ENCODE measurements at places on chromosomes 16 and 17.

DNA sequence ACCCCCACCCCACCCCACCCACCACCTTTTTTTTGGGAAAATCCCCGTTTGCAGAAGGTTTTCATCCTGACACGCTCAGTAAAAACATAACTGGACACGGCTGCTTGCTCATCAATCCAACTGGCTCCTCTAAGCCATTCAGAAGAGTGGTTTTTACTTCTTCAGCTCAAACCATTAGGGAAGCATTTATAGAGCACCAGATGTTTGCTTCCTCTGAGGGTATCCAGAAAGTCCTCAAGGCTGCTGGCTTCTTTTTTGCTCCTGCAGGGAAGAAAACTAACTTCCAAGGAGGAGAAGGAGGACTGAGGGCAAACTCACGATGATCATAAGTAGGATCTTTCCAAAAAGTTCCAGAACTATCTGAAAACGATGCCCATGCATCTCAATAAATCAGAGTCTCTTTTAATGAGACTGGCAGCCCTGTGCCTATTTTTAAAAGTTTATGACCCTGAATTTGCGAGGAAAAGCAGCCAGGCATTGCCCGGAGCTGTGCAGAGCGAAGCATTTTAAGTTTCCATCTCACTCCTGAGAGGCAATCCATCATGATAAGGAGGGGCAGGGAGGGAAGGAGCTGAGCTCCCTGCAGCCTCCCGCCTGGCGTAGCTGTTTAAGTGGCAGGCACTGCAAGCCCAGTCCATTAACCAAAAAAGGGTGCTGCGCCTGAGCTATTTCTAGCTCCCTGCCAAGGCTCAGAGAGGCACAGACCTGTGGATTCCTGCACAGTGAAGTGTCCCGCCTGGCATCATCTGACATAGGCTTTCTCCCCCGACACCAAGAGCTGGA is 146.3 kb upstream of the FOXF1 start:
- no peak for DNase-seq
- no peaks in the 10 kb centered on the region for H3K36me3 ChIP-seq
- H3K4me1 ChIP-seq: no peaks in the 10 kb centered on the region
- no peaks in the 10 kb centered on the region for H3K27me3 ChIP-seq
- H3K27ac ChIP-seq: no peak overlapping the region

GRCh38 chr16:67283039-67283825 is 3.9 kb downstream of the PLEKHG4 start:
- no peaks in the 10 kb centered on the region for H3K36me3 ChIP-seq
- DNase-seq: peak; percentile 29
- H3K27me3 ChIP-seq: no peaks in the 10 kb centered on the region
- H3K27ac ChIP-seq: no peak overlapping the region
- peaks cover 22% of the 10 kb centered on the region for H3K4me1 ChIP-seq
- no peak overlapping the region for H3K4me3 ChIP-seq

- no peak overlapping the region for H3K4me3 ChIP-seq
- peaks cover 5% of the 10 kb centered on the region for H3K4me1 ChIP-seq
- DNase-seq: peak; percentile 15
- H3K36me3 ChIP-seq: no peaks in the 10 kb centered on the region
These were observed 599.2 kb downstream of the MAF start for GRCh38 chr16:79001156-79001967.

DNA sequence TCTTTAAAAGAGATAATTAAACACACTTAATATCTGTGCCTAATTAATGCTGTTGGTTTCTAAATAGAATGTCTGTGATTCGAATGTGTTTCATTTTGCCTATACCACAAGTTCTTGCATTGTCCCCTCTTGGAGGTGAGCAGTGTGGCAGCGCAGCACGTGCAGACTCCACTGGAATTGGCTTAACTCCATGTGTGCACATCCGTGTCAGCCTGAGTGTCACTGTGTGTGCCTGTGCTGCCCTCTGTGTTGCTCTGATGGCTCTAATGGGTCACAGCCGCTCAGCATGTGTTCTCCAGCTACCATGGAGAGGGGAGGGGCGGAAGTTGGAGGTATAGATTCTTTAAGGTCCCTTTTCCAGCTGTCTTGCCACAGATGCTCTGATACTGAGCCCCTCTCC is 226.6 kb downstream of the SPECC1 start:
- no peaks in the 10 kb centered on the region for H3K36me3 ChIP-seq
- no peak for DNase-seq
- H3K4me3 ChIP-seq: no peak overlapping the region
- H3K27ac ChIP-seq: no peak overlapping the region

- no peaks in the 10 kb centered on the region for H3K27me3 ChIP-seq
- DNase-seq: no peak
- H3K27ac ChIP-seq: no peak overlapping the region
- no peak overlapping the region for H3K4me3 ChIP-seq
These were observed 56.9 kb upstream of the PHOSPHO1 start for GRCh38 chr17:49287481-49287880.

DNA sequence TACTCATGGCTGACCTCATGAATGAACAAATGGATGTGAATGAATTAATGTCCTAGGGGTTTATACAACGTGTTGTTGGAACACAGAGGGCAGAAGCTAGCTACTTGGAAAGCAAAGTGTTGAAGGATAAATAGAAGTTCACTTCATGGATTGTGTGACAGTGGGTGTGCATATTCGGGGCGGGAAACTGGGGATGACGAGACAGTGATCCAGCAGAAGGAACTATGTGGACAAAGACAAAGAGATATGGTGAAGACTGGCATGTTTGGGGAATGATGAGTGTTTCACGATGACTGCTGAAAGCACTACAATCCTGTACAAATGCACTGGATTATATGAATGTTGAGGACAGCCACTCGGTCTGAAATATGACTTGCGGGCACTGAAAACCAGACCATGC is 250.5 kb upstream of the C16orf82 start:
- no peak for DNase-seq
- H3K36me3 ChIP-seq: no peaks in the 10 kb centered on the region
- no peaks in the 10 kb centered on the region for H3K27me3 ChIP-seq
- no peaks in the 10 kb centered on the region for H3K4me1 ChIP-seq

- peak within 1 kb of the TSS; percentile 85 for H3K27ac ChIP-seq
- no peaks in the 10 kb centered on the region for H3K36me3 ChIP-seq
- H3K4me1 ChIP-seq: peaks cover 12% of the 10 kb centered on the region
These were observed at the start of gene XYLT1 for GRCh38 chr16:17470908-17471718. Gene XYLT1 (minus strand): TSS chr16:17470960. CDS start chr16:17470796, 164 bp downstream.

DNA sequence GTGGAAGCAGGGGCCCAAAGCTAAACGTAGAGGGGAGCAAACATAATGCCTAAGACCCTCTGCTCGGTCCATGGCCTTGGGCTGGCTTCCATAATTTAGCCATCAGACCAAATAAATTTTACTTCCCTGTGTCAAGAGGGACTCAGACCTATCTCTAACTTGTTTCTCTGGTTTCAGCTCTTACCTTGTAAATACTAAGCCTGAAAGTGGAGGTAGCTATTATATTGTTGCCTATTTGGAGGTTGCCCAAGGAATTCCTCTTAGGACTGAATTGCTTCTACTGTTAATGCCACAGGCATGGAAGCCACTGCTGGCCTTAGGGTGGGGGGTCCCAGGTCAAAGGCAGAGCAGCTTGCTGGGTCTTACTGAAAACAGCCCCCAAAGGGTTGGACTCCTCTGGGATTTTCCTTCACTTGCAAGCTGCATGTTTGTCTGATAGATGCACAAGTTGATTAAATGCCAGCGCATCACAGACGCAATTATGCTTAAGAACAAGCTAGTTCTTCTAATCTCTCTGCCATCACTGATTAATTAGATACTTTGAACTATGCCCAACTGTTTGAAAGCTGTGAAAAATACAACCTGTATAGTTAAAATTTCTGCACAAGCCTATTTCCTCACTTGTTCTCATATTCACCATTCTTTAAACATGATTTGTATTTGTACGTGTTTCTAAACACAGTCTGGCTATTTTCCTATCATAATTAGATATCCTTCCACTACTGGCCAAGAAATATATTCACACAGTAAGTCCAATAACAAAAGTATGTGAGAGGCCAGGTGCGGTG is 67.9 kb upstream of the HAS3 start:
- H3K4me3 ChIP-seq: no peak overlapping the region
- H3K27ac ChIP-seq: peak overlapping the region; percentile 82
- no peaks in the 10 kb centered on the region for H3K27me3 ChIP-seq
- no peaks in the 10 kb centered on the region for H3K36me3 ChIP-seq

GRCh38 chr17:57136355-57136754 is 51.3 kb downstream of the AKAP1 start:
- H3K4me1 ChIP-seq: no peaks in the 10 kb centered on the region
- no peaks in the 10 kb centered on the region for H3K27me3 ChIP-seq
- no peak overlapping the region for H3K4me3 ChIP-seq
- H3K27ac ChIP-seq: no peak overlapping the region
- no peaks in the 10 kb centered on the region for H3K36me3 ChIP-seq

DNA sequence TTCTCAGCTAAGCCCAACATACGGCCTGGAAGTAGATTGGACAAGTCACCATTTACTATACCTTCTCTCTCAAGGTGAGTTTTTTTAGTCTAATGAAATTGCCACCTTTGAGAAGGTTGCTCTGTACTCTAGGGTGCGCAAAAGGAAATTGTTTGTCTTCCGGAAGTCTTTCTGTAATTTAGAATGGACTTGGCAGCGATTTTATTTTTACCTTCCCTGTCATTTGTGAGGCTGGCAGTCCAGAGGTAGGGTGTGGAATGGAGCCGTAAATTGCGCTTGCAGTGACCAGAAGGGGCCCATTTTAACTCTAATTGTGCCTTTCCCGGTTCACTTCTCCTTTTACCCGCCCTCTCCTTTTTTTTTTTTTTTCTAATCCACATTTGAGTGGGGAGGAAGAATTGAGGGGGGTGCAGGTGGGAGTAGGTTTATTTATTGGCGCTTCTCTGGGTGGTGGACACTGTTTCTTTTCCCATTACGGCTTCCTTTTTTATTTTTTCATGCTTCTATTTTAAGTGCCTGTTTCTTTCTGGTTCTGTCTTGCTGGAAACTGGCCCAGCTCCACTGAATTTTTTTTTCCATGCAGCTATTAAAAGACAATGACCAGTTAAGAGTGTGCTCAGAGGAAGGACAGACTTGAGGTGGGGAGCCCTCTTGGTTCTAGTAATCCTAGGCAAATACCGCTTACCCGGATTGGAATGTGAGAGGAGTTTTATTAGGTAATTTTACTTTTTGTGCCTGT is 89.7 kb upstream of the CLEC18A start:
- peaks cover 36% of the 10 kb centered on the region for H3K4me1 ChIP-seq
- H3K36me3 ChIP-seq: no peaks in the 10 kb centered on the region
- H3K4me3 ChIP-seq: no peak overlapping the region
- DNase-seq: peak; percentile 84

GRCh38 chr16:21592191-21592590 is 7.2 kb upstream of the METTL9 start:
- H3K36me3 ChIP-seq: no peaks in the 10 kb centered on the region
- no peak overlapping the region for H3K4me3 ChIP-seq
- H3K27ac ChIP-seq: no peak overlapping the region
- no peaks in the 10 kb centered on the region for H3K27me3 ChIP-seq

- DNase-seq: no peak
- H3K27me3 ChIP-seq: no peaks in the 10 kb centered on the region
- no peaks in the 10 kb centered on the region for H3K36me3 ChIP-seq
- H3K4me3 ChIP-seq: no peak overlapping the region
- no peaks in the 10 kb centered on the region for H3K4me1 ChIP-seq
- no peak overlapping the region for H3K27ac ChIP-seq
These were observed 8.0 kb upstream of the AKTIP start for GRCh38 chr16:53511084-53511402.

- DNase-seq: no peak
- H3K27ac ChIP-seq: no peak overlapping the region
- H3K4me3 ChIP-seq: no peak overlapping the region
- H3K27me3 ChIP-seq: peaks cover 20% of the 10 kb centered on the region
- H3K4me1 ChIP-seq: peaks cover 8% of the 10 kb centered on the region
These were observed 18.2 kb downstream of the IGF2BP1 start for GRCh38 chr17:49015179-49015923.

- no peaks in the 10 kb centered on the region for H3K27me3 ChIP-seq
- H3K4me3 ChIP-seq: no peak overlapping the region
- peaks cover 36% of the 10 kb centered on the region for H3K36me3 ChIP-seq
- H3K4me1 ChIP-seq: no peaks in the 10 kb centered on the region
- no peak for DNase-seq
- no peak overlapping the region for H3K27ac ChIP-seq
These were observed 6.8 kb downstream of the MFSD11 start for GRCh38 chr17:76744747-76745146.

DNA sequence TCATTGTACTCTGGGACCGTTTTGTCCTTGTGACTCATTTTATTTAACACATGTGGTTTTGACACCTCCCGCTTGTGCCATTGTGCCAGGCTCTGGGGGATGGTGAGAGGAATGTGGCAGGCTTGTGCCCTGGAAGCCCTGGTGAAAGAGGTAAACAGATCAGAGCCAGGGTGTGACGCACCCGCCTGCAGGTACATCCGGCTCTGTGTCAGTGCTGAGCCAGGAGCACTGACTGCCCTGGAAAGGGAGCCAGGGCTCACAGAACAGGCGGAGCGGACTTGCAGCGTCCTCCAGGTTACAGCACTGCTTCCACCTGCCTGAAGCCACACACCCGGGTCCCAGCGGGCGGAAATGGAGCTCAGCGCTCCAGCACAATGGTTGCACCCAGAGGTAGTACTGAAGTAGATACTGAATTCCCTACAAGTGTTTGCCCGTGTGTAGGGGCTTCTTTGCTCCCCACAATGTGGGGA is 30.6 kb downstream of the CDRT15 start:
- peaks cover 11% of the 10 kb centered on the region for H3K4me1 ChIP-seq
- peak overlapping the region; percentile 24 for H3K27ac ChIP-seq
- no peak overlapping the region for H3K4me3 ChIP-seq
- H3K27me3 ChIP-seq: no peaks in the 10 kb centered on the region
- no peaks in the 10 kb centered on the region for H3K36me3 ChIP-seq

DNA sequence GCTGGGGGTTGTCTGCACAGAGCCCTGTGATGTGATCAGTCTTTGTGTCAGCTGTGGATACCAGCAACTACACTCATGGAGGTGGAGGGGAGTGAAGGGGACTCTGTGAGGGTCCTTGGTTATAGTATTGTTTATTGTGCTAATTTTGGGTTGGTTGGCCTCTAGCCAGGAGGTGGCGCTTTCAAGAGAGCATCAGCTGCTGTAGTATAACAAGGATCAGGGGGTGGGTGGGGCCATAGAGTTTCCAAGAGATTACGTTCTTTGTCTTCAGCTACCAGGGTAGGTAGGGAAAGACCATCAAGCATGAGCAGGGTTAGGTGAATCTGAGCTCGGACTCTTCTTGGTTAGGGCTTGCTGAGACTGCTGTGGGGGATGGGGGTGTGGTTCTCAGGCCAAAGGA is 97.1 kb upstream of the HS3ST3A1 start:
- H3K4me3 ChIP-seq: no peak overlapping the region
- no peak overlapping the region for H3K27ac ChIP-seq
- no peaks in the 10 kb centered on the region for H3K36me3 ChIP-seq
- H3K27me3 ChIP-seq: no peaks in the 10 kb centered on the region

- H3K27ac ChIP-seq: no peak overlapping the region
- H3K4me3 ChIP-seq: no peak overlapping the region
- H3K4me1 ChIP-seq: no peaks in the 10 kb centered on the region
- no peaks in the 10 kb centered on the region for H3K27me3 ChIP-seq
- DNase-seq: no peak
These were observed 120.7 kb downstream of the LYRM1 start for GRCh38 chr16:21021316-21021715.
